ENCODE measurements at places on chromosomes 2 and 18.

GRCh38 chr2:161124201-161124600 is 36.0 kb upstream of the TANK start:
- no peak for DNase-seq

GRCh38 chr2:19775315-19775714 is 126.5 kb downstream of the TTC32 start:
- DNase-seq = no peak

- DNase-seq = peak; percentile 38
These were observed 3.9 kb downstream of the NRP2 start for GRCh38 chr2:205686056-205686782.

DNA sequence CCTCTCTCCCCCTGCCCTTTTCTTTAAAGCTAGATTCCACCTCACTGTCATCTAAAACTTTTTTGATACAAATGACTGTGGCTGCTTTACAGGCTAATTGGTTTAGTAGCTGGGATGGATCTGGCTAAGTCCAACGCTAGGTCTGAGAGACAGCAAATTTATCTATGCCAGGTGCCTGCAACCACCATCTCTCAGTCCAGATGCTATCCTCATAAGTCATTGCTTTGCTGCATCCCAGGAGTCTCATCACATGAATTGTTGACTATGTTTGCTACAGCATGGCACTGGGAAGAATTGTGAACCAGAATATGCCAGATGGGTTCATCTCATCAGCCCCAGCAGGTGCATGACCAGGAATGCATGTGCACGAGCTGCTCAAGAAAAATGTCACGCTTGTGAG is 100.0 kb upstream of the PID1 start:
- no peak for DNase-seq

DNA sequence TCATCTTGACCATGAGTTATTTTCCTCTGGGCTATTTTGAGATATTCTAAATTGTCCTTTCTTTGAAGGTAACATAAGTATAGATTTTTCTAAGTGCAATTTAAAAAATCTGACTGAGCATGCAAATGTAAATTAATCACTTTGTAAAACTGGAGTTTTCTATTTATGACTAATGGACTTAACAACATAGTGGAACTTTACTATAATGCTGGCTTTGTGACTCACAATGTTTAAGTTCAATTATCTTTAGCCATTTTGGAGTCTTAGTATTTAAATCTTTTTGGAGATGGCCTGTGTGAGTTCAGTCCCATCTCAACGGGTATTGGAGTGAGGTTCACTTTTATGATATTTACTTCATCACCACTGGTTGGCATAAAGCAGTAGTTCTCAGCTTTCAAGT is 35.2 kb upstream of the NOSTRIN start:
- DNase-seq = no peak

- no peak for DNase-seq
These were observed 66.7 kb downstream of the TPGS2 start for GRCh38 chr18:36762074-36762473.

GRCh38 chr2:160266037-160266551 is 66.0 kb upstream of the ITGB6 start:
- DNase-seq = no peak

DNA sequence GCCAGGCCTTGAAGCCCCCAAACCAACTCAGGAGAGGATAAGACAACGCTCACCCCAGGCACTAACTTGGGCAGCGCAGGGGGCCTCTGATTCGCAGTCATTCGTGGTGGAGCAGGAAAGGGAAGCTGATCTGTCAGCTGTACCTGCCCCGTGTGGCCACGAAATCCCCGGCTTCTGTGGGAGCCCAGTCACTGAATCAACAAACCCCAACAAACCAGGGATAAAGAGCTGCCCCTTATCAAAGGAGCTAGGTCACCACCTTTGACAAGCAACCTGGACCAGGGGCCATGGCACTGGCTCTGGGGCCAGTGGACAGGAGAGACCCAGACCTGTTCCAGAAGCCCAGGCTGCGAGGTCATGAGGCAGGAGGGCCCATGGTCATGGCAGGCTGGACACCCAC is 14.5 kb downstream of the SDC1 start:
- DNase-seq = no peak

GRCh38 chr2:142131010-142131669 is at the start of gene LRP1B:
Gene LRP1B, minus strand, starts transcription at chr2:142131016. Its CDS starts 287 bp downstream, at chr2:142130729.
- peak; percentile 37 for DNase-seq

DNA sequence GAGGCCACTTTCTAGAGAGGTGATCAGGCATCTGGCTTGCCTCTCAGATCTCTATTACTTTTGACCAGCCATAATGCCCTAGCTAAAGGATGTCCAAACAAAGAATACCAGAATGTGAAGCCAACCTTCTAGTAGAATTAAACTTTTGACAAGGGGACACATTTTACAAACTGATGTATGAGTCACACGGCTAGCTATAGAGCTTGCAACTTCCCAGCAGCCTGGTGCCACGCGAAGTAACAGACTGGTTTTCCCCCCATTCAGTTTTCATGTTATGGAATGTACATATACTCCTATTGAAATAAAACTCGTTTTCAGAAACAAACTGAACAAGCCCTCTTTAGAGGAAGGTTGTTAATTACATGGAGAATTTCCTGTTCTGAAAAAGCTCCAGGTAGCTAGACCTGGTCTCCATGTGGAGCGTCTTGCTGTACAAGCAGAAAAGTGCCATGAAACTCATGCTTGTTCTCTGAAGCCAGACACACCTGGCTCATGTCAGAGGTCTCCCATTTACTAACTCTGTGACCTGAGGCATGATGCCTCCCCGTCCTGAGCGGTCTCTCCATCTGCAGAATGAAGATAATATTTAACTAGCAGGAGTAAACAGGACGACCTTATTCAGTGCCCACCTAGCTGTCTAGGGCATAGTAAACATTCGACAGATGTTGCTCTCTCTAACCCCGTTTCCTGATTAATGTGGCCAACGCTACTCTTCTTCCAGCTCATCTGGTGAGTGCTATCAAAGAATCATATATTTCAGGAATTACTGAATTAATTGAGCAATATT is 81.5 kb upstream of the MAP3K20 start:
- DNase-seq = no peak

DNA sequence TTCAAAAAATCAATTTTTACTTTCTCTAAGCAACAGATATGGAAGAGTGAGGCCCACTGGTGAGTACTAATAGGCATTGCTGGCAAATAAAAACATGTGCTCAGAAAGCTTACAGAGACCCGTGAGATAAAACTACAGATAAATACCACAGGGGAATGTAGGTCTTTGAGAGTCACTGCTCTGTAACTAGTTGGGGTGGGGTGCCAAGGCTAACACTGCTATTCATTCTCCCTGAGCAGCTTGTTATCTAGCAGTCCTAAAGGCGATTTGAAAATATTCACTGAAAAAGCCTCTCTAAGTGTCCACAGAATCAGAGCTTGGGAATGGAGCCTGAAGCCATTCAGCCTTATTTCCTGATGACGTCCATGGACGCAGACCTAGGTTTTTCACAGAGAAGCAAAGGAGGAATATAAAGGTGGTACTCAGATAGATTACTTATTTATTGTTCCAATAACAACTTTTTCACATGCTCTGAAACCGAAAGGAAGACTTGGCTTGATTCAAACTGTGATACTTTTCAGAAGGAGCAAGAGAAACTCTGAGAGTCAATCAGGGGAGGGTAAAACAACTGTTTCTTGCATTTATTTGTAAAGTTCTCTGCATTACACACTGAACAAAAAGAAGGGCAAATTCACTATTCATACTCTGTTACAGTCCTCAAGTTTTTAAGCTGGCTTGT is 188.4 kb downstream of the PPP1R1C start:
- DNase-seq = no peak

GRCh38 chr2:68747413-68747812 is 12.8 kb downstream of the ARHGAP25 start:
- no peak for DNase-seq

DNA sequence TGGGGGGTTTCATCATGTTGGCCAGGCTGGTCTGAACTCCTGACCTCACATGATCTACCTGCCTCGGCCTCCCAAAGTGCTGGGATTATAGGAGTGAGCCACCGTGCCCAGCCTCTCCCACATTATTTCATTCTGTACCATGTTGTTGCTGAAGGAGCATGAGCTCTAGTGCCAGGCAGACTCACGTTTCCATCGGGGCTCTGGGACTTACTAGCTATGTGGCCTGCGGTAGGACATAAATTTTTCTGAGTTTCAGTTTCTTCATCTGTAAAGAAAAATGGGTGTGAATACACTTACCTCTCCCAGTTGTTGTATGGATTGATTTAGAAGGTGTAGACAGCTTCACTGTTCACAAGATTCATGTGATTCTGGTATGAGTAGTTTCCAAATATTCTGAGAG is 30.8 kb upstream of the CCL20 start:
- no peak for DNase-seq

DNA sequence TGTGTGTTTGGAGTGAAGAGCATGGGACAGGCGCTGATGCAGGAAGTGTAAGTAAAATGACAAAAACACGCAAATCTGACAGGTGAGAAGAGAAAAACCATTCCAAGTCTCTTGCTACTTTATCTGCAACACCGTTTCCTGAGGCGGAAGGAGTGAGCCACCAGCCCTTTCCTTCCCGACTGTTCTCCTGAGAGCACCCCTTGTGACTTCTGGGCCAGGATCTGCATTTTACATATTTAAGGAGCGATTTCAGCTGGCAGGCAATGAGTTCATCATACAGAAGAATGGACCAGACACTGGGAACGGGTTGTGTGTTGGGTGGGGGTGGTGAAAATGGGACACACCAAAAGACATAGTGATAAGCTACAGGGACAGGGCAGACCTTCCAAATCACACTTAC is 277.3 kb downstream of the TGIF1 start:
- DNase-seq = no peak

GRCh38 chr18:23336101-23336500 is 117.0 kb upstream of the RIOK3 start:
- no peak for DNase-seq

- DNase-seq = no peak
These were observed 468.2 kb upstream of the POU3F3 start for GRCh38 chr2:104385743-104386142.

DNA sequence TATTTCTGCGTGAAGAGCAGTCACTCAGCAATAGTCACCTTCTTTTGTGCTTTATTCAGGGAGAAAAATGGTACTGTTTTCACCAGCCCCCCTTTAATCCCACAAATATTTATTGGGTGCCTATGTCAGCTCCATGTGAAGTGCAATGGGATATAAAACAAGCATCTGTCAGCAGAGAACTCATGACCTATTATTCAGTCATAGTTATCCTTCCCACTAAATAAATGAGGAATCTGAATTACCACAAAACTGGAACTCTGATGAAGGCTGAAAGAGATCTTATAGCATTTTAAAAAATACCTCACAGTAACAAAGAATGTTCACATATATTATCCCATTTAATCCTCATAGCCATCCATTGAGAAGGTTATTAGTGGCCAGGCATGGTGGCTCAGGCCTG is 45.8 kb downstream of the DHX57 start:
- no peak for DNase-seq

DNA sequence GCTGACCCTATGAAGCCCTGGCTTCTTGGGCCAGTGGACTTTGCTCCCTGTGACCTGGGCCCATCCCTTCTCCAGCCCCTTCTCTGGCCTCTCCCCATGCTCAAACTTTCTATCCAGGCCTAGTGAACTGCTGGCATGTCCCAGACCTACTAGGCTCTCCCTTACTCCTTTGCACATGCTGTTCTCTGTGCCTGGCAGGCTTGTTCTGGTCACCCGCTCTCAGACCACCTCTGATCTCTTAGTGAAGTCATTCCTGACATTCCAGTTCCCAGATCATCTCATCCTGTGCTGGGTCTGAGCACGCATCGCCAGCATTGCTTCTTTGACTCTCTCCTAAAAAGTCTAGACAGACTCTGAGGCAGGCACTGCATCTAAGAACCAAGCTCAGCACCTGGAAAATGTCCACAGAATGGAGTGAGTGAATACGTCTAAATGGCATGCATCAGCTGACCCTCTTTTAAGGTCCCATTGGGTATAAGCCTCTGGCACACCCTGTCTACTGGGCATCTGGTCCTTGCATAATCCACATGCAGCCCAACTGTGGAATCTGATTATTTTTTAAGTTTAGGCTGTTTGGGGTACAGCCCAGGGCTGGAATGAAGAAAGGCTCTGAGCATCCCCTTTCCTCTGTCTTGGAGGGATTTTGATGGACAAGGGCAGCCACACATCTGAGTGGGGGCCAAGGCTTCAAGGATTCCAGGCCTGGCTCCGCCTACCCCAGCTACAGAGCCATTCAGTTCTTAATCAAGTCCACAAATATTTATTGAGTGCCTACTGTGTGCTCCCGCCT is 130.6 kb upstream of the HAAO start:
- DNase-seq = no peak

- DNase-seq = no peak
These were observed 317.3 kb downstream of the RBM43 start for GRCh38 chr2:150944315-150944714.

GRCh38 chr2:198040835-198041234 is 236.4 kb downstream of the PLCL1 start:
- DNase-seq = no peak

GRCh38 chr2:189104934-189105333 is 74.6 kb downstream of the COL5A2 start:
- DNase-seq = no peak

GRCh38 chr2:190465060-190465459 is 56.9 kb downstream of the MFSD6 start:
- no peak for DNase-seq

DNA sequence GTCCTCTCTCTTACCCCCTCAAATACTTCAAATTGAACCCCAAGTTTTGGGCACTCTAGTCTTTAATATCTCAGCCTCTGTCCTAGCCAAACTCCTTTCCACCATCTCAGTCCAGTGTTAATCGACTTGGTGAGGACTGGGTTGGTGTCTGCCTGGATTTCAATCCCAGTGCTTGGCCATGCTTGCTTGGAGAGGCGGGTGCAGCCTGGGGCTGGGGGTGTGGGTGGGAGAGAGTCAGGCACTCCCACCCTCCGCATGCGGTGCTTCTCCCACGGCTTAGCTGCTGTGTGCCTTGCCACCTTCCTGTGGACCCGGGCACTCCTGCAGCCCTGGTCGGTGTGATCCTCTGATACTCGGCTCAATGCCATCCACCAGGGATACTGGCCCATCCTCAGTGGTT is 220.8 kb upstream of the HDAC4 start:
- no peak for DNase-seq

DNA sequence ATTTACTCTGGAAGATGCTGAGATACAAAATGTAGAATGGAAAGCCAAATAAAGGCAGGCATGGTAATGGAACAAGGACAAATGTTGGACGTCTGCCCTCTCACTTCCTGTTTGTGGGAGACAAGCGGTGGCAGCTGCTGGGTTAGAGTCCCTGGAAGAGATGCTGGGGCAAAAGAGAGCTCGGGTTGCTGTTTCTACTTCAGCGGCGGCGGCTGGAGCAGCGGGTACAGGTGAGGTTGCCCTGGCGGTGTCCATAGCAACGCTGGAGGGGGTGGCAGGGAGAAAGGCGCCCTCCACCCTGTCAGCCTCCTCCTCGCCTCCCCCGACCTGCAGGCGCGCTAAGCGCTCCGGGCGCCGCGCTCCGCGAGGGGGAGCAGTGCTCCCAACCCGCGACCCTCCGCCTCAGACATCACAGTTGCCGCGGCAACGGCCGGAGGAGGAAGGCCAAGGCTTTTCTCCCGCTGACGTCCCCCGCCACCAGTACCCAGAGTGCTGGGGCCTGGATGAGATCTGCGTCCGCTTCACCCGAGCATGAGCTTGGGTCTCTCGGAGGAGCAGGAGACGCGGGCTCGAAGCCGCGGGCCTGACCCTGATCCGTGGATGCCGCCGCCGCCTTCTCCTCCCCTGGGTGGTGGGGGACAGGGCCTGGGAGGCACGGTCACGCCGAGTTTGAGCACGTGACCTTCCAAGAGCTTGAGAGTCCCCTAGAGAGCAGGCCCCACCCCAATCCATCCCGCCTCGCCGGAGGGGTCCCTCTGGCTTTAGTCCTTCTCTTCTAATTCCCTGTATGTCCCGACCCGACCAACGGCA is 65.6 kb downstream of the NOL4 start:
- DNase-seq = peak; percentile 21

GRCh38 chr2:41129988-41130387 is 678.1 kb upstream of the SLC8A1 start:
- DNase-seq = no peak

Data from ovary (tissue), 10 donors.